ENCODE measurements at places on chromosomes 5 and 9.

DNA sequence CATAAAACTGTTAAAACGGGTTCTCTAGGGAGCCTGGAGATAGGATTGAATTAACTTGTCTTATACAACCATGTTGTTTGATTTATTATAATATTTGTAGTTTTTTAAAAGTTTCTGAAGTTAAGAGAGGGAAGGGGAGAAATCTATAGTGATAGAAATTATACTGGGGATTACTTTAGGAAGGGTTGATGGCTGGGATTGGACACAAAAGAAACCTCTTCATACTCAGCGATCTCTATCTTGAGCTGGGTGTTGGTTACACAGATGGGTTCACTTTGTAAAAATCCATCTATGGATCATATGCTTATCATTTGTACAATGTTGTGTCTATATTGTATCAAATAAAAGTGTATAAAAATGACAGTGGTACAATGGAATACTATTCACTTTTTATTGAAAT lies 30.0 kb downstream of the TNPO1 start:
- DNase-seq = no peak

- peak; percentile 84 for DNase-seq
These were observed 41.4 kb downstream of the SYK start for GRCh38 chr9:90842996-90843395.

GRCh38 chr9:88433583-88434255 lies 45.5 kb downstream of the SPIN1 start:
- no peak for DNase-seq

DNA sequence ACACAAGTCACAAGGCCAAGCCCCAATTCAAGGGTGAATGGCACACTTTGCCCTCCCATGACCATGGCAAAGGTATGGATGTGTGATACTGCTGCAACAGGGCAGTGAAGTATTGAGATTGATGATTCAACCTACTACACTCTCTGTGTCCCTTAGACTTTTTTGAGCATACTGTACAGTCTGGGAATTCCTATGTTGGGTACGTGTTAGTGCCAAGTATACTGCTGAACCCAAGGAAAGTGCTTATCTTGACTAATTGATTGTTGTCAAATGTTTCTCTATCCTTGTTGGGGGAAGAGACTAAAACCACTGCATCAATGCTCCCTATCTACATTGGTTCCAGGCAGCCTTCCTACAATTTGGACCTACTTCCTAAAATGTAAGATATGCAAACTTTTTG lies 93.7 kb downstream of the NDFIP1 start:
- no peak for DNase-seq

- DNase-seq = no peak
These were observed 57.6 kb downstream of the TMOD1 start for GRCh38 chr9:97559111-97559514.

- peak; percentile 78 for DNase-seq
These were observed 216.9 kb upstream of the ZNF608 start for GRCh38 chr5:124963236-124963919.

GRCh38 chr9:2859776-2860379 lies 16.0 kb upstream of the PUM3 start:
- DNase-seq = peak; percentile 71

DNA sequence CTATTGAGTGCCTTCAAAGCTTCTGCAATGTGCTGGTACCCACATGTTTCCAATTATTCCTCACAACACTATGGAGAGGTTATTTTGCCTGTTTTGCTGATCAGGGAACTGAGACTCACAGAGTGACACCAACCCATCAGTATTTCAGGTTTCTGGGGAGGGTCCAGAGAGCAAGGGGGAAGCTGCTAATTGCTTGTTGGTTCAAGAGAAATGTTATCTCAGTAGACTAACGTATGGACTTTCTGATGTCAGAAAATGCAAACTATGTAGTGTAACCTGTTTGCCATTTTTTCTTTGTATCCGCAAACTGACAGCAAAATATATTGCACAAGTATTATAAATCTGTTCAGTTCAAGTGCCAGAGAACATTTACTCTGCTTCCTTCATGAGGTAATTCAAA lies 108.3 kb upstream of the MSX2 start:
- no peak for DNase-seq

DNA sequence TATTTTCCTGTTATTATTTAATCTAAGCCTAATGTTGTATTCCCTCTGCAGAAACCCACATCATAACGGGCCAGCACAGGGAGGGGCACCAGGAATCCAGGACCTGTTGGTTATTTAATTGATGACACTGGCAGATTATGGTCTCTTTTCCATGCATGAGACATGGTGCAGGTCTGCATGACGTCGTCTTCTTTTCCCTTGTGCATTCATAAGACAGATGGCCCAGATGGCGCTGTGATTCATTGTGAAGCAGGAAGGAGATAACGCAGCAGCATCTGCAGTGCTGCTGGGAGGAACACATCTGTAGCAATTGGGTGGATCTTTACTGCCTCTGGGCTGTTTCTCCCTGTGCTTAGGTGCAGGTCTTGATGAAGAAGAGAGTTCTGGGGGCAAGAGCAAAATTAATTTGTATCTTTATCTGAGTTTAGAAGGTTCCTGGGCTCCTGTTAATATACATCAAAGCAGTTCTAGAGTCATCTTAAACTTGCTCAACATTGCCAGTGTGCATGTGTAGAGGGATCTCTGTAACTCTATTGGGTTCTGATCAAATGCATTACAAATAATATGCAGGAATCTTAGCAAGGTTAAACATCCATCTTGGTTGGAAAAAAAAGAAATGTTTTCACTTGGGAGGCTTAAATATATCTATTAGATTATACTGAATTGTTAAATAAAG lies 176.1 kb downstream of the PCSK1 start:
- no peak for DNase-seq

DNA sequence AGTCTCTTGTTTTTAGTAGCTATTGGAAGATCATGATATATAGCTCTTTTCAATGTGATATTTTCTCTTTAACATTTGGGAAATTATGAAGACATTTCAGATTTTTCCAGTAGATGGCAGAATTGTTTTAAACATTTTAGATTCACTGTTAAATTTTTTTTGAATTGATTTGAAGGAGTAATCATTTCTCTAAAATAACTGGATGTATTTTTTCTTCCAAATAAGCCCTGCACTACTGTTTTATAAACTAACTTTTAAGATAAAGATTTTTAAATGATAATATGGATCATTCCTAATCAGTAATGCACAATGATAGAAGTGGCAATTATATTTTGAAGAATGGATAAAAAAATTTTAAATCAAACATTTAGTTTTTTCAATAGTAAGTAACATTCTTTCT lies 14.2 kb downstream of the NDUFAF2 start:
- no peak for DNase-seq

- DNase-seq = no peak
These were observed at the start of gene F2R for GRCh38 chr5:76715736-76716455. Gene F2R, plus strand, starts transcription at chr5:76716126. Its CDS starts 182 bp downstream, at chr5:76716308.

DNA sequence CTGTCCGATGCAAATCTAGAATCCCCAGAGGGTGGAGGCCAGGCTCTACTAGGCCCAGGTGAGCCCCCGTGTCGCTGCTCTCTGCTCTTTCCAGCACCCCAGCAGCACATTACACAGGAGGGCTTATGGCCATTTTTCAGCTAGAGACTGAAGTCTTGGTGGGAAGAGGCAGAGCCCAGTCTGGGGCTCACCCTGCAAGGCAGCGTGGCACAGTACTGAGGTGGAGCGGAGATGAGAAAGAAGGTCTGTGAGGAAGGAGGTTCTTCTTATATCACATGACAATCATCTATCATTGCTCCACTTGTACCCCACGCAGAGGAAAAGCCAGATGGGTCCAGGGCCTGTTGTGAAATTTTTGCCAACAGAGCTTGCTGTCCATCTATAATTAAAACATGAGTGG lies 10.0 kb upstream of the KIF12 start:
- DNase-seq = no peak

DNA sequence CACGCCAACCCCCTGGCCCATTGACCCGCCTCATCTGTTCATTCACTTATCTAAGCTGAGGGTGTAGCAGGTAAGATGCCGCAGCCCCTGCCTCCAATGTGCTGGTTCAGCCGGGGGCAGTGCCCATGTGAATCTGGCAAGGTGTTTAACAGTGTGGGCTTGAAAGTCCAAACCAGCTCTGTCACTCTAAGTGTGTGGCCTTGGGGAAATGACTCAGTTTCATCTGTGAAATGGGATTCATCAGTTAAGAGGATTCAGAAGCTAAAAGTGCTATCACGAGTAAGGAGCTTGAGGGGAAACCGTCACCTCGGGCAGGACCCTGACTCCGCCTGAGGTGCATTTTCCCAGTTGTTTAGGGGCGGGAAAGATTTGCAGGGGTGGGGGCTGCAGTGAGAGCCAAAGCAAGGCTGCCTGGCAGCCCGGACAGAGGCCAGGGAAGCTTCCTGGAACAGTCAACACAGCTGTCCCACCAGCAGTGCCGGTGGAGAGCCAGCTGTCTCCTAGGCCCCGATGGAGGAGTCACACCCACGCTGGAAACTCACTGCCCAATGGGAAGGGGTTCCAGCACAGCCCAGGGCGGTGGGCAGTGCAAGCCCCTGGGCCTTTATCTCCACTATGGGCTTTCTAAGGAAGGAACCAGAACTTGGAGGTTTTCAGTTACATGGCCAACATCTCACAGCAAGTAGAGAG lies 9.7 kb upstream of the URM1 start:
- DNase-seq = no peak

DNA sequence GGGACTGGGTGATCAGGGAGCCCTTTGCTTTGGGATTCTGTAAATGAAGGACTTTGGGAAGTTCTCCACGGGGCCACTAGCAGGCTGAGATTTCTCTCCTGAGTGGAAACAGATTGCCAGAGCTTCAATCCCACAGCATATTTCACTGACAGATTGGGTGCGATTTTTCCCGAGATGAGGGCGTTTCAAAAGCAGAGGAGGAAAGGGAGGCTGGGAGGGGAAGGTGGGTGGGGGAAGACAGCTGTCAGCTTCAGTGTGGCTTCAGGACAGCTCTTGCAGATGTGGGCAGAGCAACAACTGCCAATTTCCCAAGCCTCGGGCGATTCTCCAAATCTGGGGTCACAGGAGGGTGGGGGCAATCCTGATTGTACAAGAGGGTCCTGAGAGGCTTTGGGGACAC lies 258.5 kb upstream of the ADRA1B start:
- no peak for DNase-seq

DNA sequence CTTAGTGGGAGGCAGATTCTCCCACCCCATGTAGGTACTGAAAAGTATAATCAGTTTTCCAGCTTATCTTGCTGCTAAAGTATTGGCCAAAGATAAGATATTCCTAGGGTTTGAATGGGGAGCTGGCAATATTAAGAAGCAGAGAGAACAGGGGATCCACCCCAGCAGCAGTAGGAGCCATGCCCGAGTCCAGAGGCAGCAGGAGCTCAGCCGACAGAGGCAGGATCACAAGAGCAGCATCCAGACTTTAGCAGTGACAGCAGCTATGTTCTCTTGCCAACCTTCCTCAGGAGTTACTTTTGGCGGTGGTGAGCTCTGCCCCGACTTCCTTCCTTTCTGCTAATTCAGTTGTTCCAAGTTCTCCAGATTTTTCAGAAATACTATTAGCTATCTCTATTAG lies 224.5 kb downstream of the GADD45G start:
- DNase-seq = no peak

GRCh38 chr5:96236051-96236450 lies 197.0 kb downstream of the PCSK1 start:
- DNase-seq = no peak

DNA sequence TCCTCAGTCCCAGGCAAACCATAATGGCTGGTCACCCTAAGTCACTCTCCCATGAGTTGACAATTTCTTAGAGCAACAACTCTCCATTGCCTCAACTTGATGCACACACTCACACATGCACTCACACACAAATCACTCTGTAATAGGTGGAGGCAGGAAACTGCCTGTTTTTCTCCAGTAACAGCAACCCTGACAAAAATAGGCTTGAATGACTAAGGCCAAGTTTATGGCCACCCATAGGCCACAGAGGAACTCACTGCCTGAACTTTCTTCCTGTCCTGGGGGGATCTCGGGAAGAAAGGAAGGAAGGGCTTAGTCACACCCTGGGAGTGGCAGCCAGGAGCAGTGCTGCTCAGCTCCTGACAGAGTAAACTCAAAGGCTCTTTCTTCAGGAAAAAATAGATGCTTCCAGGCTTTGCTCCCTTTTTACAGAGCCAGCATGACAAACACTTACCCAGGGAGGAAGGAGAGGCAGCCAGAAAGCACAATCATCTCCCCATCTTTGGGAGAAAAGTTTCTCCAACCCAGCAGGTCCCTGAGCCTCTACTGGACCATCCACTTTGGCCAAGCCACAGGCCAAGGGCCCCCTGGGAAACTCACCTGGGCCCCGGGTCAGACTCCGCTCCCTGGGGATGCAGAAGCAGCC lies 368 bp downstream of the SH3TC2 start:
- DNase-seq = peak; percentile 37

DNA sequence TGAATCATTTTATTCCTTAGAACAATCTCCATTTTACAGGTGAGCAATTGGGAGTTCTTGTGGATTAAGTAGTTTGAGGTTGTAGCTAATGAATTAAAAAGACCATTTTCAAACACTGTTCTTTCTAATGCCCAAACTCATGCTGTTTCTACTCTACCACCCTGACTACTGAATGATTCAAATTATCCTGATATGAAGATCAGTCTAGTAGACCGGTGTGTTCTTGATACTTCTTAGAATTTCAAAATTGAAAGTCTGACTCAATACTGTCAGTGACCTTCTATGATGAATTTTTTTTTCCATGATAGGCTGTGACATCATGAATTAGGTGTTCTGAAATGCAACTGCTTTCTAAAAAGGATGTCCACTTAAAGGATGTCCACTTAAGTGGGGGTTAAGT lies 515.5 kb downstream of the DMAC1 start:
- no peak for DNase-seq

- no peak for DNase-seq
These were observed 69.6 kb upstream of the GNAQ start for GRCh38 chr9:78101247-78101646.

GRCh38 chr9:116543731-116544400 lies 143.2 kb upstream of the TRIM32 start:
- DNase-seq = no peak

- DNase-seq = no peak
These were observed 68.4 kb upstream of the SLC1A1 start for GRCh38 chr9:4421847-4422246.

GRCh38 chr5:127667926-127668325 lies 19.0 kb downstream of the CTXN3 start:
- no peak for DNase-seq

GRCh38 chr5:111326551-111326950 lies 102.4 kb downstream of the CAMK4 start:
- DNase-seq = no peak

GRCh38 chr5:73445665-73446630 lies 2.6 kb downstream of the FOXD1 start:
- DNase-seq = no peak
